ENCODE measurements at places on chromosomes 1 and 21.

DNA sequence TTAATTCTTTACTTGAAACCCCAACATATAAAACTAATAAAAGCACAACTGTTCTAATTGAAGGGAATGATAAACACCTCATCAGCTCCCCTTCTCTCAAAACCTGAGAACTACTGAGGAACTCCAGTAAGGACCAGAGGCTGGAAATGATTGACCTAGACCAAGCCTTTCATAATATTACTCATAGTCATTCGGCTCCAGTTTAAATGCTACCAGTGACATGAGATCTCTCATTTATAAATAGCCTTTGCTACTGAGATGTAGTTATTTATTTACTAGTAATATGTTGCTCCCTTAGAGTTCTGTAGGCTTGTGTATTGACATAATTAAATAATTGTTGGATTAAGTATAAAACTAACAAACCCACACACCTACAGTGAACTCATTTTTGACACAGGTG is 209.8 kb upstream of the PRMT6 start:
- no peak for DNase-seq

GRCh38 chr1:36638268-36638667 is 155.6 kb upstream of the CSF3R start:
- no peak for DNase-seq

DNA sequence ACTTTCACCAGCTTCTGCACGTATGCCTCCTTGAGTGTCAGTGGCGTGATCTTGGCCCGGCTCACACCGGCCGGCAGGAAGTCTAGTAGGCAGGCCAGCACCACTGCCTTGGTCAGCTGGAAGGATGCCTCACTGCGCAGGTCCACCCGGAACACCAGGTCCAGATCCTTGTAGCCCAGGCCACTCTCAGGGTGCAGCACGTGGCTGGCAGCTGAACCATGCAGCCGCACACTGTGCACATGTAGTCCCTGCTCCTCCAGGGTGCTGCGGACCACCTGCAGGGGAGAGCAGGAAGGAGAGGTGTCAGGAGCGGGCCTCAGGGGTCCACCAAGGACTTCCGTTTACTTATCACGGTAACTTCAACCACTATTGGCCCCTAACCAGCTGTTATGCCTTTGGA is 6.0 kb downstream of the TENT5B start:
- no peak for DNase-seq

- DNase-seq = no peak
These were observed 42.4 kb upstream of the STMN1 start for GRCh38 chr1:25948641-25949040.

DNA sequence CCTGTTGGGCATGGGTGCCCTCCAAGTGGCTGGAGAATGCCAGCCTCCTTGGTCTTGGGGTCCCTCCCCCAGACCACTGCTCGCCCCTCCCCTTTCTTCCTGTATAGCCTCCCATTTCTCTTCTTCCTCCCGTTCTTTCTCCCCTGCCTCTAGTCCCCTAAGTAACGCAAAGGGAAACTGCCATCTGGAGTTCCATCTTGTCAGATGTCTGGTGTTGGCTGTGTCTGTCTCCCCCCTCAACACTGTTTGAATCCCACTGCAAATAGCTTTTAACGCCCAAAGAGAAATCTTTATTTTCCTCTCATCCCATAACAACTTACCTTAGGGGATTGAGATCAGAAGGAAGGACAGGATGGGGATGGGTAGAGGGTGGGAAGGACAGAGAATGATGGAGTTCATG is 55.3 kb upstream of the CSF3R start:
- DNase-seq = no peak

DNA sequence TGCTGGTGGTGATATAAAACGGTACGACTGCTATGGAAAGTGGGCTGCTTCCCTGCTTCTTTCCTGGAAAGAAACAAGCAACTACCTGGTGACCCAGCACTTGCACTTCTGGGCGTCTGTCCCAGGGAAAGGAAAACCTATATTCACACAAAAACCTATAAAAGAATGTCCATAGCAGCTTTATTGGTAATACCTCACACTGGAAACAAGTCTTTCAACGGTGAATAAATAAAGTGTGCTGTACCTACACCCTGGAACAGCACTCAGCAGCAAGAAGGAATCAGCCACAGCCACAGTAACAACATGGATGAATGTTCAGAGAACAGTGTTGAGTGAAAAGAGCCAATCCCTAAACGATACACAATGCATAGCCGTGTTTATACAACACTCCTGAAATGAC is 19.9 kb downstream of the SLC19A1 start:
- no peak for DNase-seq

DNA sequence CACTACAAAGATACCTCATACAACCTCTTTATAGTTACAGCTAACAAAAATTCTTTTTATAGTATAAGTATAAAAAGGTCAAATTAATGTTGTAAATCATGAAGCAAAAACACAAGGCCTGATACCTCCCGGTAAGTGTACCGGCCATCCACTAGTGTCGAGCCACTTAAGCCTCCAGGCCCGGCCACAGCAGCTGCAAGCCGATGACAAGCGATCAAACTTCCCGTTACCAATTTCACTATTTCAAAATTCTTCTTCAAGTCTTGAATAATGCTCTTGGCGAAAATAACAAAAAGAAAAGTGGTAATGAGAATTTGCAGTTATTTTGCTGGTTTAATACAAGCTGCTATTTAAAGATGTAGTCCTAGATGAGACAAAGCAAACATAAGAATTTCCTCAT is 67.6 kb downstream of the USP24 start:
- no peak for DNase-seq

GRCh38 chr21:43195121-43196021 is 26.6 kb downstream of the CRYAA start:
- DNase-seq = no peak

- DNase-seq = no peak
These were observed 1424.2 kb downstream of the MRPL39 start for GRCh38 chr21:24183077-24183476.

DNA sequence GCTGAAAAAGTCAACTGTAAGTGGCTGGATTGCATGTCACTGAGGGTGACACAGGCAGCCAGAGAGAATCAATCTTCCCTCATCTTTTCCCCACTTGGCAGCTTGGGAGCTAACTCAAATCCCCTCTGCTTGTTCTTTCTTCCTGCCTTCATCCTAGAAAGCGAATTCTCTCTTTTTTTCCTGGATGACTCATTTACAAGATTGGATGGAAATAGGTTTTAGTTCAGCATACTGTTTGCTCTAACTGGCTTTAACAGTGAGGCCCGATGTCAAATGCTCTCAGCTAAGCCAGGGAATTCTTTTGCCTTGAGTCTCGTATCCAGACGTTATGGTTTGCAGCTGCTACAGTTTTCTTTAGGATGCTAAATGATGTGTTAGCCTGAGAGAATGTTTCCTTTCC is 72.7 kb downstream of the HUNK start:
- no peak for DNase-seq

- no peak for DNase-seq
These were observed 4.3 kb upstream of the LHX9 start for GRCh38 chr1:197912739-197913494.

DNA sequence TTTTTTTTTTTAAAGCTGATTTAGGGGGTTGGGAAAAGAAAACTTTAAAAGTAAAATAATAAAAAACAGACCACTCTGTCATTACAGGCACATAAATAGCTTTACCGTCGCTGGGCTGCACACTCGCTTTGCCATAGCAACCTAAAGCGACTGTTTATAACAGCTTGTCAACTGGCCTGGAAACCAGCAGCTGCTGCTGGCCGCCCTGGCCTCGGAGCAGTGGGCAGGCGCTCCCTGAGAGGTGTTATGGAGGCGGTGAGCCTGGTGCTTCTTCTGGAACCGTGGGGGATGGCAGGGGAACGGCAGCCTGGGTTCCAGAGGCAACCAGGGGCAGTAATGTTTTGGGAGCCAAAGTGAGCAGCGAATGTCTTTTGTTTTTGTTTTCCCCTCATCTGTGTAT is 45.7 kb downstream of the ATP2B4 start:
- no peak for DNase-seq

DNA sequence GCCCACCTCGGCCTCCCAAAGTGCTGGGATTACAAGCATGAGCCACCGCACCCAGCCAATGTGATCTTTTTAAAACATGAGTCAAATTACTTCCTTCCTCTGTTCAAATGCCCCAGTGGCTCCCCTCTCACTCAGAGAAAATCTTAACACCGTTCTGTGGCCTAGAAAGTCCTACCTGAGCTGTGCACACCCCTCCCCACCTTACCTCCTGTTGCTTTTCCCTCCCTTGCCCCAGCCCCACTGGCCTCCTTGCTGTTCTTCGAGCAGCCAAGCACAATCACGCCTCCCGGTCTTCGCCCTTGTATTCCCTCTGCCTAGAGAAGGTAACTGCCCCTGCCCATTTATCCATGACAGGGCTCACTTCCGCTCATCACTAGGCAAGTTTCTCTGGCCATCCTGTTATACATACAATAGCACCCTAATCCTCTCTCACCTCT is 62.6 kb upstream of the RPL11 start:
- DNase-seq = no peak

- no peak for DNase-seq
These were observed 17.1 kb upstream of the ESRRG start for GRCh38 chr1:216740331-216740730.

DNA sequence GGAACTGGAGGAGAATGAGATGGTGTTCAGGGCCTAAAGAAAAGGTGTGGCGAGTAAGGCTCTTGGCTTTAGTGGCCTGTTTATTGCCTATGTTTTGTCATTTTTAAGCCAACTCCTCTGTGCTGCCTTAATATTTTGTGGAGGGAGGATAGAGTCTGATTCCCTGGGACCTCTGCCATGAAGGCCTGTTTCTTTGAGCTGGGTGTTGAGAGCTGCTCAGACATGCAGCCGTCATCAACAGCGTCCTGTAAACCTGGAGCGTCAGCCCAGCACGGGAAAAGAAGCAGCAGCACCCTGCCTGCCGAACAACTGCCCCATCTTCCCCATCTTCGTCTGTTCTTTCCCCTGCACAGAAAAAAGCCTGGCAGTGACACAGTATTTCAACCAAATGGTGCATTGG is 27.1 kb upstream of the SNX27 start:
- DNase-seq = no peak

DNA sequence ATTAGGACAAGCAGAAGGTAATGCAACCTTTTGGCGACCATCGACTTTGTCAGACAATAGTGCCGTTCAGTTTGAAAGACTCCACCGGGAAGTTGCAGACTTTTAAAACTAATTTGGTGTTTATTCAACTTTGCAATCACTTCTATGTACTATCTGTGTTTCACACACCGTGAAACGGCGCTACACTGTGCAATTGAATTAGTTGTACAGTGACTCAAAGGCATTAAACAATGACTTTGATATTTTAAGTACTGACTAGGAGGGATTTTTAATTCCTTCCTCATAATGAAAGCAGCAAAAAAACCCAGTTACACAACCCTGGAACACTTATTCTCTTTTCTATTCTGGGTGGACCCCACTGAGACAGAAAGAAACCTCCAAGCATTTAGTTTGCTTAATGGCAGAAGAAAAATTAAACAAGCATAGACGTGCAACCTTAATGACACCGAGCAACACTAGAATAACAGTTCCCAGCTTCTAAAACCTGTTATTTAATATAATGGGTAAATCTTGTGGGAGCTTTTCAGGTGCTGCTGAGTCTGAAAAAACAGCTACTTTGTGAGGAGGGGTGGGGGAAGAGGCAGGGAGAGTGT is 176.8 kb downstream of the LMO4 start:
- no peak for DNase-seq

DNA sequence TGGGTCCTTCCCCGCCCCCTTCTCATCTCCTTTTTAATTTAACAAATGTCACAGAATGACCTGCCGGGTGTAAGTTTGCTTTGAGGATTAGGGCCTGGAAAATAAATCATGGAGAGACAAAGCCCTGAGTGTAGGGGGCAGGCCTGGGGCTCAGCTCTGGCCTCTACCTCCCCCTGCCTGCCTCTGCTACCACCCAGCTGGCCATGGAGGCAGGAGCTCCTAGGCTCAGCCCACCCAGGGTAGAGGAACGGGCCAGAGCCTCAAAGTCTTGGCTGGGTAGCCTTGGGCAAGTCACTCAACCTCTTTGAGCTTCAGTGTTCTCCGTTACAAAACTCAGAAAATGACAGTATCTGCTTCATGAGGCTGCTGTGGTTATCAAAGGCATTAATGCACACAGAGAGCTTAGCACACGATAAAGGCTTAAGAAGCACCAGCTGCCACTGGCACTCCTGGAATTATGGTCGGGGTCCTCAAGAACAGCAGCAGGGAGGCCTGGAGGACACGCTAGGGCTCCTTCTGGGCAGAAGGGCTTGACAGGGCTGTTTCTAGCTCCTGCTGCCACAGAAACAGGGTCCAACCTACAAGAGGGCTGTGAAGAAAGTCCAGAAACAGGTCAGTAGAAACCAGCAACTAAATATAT is 39.0 kb downstream of the LRP8 start:
- DNase-seq = no peak

DNA sequence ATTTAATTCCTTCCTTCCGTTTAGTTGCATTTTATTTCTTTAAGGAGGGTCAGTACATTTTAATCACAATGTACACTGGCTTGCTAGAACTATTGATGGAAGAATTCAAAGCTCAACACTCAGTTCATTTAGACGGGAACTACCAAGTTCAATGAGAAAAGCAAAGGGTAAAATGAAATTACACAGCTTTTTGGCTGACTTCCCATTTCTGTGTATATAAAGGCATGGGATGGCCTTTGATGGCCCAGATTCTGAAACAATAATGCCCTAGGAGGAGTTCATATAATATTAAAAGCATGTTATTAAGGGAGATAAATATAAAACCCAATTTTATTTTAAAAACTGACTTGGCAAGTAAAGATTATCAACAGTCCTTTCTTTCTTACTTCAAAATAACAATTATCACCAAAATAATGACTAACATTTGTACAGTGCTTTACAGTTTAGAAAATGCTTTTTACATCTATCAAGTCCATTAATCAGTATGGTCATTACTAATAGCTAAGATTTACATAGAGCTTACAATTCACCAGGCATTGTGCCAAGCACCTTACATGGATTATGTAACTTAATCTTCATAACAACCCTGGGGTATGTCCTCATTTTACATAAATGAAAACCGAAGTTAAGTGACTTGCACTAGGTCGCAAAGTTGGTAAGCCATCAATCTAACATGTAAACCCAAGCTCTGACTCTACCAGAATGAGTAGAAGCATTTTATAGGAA is 402.4 kb downstream of the OMA1 start:
- no peak for DNase-seq

DNA sequence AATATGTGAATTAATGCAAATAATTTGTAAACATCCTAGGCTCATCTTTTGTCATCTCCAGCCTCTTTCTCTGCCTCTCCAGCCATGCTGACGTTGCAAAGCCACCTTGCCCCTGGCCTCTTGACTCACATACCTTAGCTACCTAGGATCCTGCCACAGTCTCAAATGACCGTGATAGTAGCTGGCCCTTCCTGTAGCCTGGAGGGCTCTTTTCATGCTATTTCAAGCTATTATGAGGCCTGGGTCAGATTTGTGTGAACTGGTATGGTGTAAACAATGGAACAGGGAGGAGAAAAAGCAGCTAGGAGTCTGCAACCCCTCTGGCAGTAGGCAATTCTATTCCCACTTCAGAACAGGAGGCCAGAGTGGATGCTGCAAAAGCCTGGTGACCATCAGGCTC is 337.7 kb downstream of the DISC1 start:
- no peak for DNase-seq

- DNase-seq = peak; percentile 80
These were observed at the start of gene TNFAIP8L2 for GRCh38 chr1:151156515-151156819. Gene TNFAIP8L2 (plus strand): TSS chr1:151156649. CDS start chr1:151158698, 2,049 bp downstream.

GRCh38 chr21:39006571-39007311 is 176.5 kb downstream of the PSMG1 start:
- DNase-seq = peak; percentile 74
